Large intestine (tissue), 12 donors: ENCODE measurements at places on chromosomes 13 and 19.
A peak's percentile ranks its signal among the peaks of the same experiment; 100 is the strongest.

DNA sequence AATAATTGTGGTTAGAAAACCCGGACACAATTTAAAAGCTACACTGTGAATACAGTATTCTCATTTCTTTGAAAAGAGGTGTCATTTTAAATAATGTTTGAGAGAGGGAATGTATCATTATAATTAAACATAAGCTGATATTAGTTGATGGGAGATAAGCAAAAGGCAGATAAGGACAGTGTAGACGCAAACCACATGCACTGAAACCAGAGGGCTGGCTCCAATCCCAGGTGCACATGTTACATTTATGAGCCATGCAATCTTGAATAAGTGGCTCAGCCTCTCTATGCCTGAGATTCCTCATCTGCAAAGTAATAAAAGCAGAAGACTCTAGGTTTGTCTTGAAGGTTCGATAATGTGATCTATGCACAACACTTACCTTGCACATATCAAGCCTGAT, 238.7 kb downstream of the EFNB2 start:
- DNase-seq, result no peak
- H3K27ac ChIP-seq, result no peak overlapping the region
- H3K4me3 ChIP-seq, result no peak overlapping the region
- no peaks in the 10 kb centered on the region for H3K27me3 ChIP-seq
- H3K36me3 ChIP-seq, result no peaks in the 10 kb centered on the region

DNA sequence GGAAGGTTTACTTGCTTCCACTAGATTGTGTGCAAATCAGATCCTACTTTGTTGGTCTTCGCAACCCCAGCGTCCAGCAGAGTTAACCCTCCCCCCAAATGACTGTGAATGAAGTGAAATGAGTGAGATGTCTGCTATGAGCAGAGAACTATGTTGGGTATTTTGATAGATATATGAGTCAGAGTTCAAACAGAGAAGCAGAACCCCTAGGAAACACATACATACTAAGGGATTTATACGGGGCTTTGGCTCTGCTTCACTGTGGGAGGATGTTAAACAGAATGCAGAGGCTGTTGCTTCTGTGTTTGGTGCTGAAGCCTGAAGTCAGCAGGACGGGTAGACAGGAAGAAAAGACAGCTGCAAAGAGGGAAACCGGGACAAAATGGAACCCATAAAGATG, 197.0 kb downstream of the MZT1 start:
- no peak overlapping the region for H3K27ac ChIP-seq
- no peaks in the 10 kb centered on the region for H3K27me3 ChIP-seq
- H3K4me1 ChIP-seq, result no peaks in the 10 kb centered on the region
- no peak for DNase-seq
- no peaks in the 10 kb centered on the region for H3K36me3 ChIP-seq
- H3K4me3 ChIP-seq, result no peak overlapping the region

DNA sequence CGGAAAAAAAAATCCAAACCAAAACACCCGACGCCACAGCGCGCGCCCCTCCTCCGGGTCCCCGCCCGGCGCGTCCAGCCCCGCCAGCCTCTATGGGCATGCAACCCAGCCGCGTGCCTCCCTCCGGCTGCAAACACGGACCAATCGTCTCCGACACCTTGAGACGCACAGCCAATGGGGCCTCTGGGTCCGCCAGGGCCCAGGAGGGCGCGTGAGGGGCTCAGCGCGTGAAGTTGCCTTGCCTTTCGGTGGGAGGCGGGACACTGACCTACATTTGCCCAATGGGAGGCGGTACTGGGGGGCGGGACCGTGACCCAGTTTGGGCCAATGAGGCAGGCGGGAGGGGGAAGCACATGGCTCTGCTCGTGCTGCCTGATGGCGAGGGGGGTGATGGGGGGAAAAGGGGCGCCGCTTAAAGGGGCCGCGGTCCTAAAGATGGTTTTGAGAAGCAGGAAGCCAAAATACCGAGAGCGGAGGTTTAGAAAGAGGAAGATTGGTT, 319 bp upstream of the DBP start:
- no peaks in the 10 kb centered on the region for H3K27me3 ChIP-seq
- peak; percentile 99 for DNase-seq
- H3K4me1 ChIP-seq, result peaks cover 38% of the 10 kb centered on the region
- H3K4me3 ChIP-seq, result peak overlapping the region; percentile 71
- no peaks in the 10 kb centered on the region for H3K36me3 ChIP-seq

- H3K4me3 ChIP-seq, result no peak overlapping the region
- no peaks in the 10 kb centered on the region for H3K27me3 ChIP-seq
- DNase-seq, result no peak
- no peak overlapping the region for H3K27ac ChIP-seq
- no peaks in the 10 kb centered on the region for H3K4me1 ChIP-seq
- H3K36me3 ChIP-seq, result no peaks in the 10 kb centered on the region
These were observed 258.2 kb upstream of the IRS2 start for GRCh38 chr13:110044551-110045111.

DNA sequence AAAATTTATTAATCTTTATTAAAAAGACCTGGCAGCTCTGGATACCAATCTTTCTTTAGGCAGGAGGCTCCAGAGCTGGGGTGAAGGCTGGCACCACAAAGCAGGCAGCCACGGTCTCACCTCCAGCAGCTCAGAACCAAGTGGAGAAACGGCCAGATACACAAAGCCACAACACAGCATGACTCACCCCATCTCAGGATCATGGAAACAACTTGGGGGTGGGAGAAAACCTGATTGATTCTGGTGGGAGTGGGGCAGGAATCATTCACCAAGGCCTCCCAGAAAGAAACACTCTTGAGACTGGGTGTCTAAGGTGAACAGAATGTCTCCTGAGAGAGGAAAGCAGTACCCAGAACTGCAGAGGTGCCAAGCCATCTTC, 64.2 kb downstream of the CRYL1 start:
- H3K27me3 ChIP-seq, result no peaks in the 10 kb centered on the region
- peaks cover 15% of the 10 kb centered on the region for H3K36me3 ChIP-seq
- no peak for DNase-seq
- H3K4me3 ChIP-seq, result no peak overlapping the region
- no peaks in the 10 kb centered on the region for H3K4me1 ChIP-seq
- H3K27ac ChIP-seq, result no peak overlapping the region
